ENCODE measurements at places on chromosomes 2 and 18.

GRCh38 chr18:21735452-21736015 lies 5.1 kb upstream of the MIB1 start:
- DNase-seq = peak; percentile 9

DNA sequence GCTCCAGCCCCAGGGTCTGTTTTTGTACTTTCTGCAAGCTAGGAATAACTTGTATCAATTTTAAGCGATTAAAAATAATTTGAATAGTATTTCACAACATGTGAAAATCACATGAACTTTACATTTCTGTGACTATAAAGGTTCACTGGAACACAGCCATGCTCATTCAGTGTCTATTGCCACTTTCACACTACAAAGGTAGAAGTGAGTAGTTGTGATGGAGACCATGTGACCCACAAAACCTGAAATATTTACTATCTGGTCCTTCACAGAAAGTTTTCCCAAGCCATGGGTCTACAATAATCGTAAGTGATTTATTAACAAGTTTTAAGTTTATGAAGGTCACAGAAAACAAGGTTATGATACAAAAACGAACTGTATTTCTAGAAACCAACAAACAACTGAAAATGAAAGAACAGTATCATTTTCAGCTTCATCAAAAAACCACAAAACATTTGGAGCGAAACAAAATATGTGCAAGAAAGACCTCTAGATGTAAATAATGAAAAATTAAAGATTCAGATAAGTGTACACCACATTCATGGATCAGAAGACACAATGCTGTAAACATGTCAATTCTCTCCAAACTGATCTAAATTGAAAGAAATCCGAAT lies 68.9 kb upstream of the DNER start:
- DNase-seq = no peak

GRCh38 chr2:156124458-156124857 lies 208.1 kb downstream of the NR4A2 start:
- no peak for DNase-seq

DNA sequence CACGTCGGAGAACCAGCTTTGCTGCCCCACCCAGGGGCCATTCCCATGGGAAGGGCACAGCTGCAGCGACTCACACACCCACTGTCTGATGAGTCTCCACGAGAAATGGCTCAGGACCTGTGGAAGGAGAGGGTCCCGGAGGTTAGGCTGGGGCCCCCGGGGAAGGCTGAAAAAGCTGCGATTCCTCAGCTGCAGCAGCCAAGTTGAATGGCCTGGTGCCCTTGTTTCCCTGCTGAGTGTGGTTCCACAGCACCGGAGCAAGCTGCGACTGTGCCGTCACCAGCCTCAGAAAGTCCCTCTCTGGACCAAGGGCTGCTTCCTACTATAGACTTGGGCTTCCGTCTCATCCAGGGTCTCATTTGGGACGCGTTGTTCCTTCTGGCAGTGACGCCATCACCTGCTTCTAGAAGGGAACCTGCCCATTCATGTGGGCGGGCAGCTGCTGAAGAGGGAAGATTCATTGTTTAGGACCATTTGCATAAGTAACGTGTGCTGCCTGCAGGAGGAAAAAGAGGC lies 180.2 kb downstream of the INHBB start:
- DNase-seq = no peak

DNA sequence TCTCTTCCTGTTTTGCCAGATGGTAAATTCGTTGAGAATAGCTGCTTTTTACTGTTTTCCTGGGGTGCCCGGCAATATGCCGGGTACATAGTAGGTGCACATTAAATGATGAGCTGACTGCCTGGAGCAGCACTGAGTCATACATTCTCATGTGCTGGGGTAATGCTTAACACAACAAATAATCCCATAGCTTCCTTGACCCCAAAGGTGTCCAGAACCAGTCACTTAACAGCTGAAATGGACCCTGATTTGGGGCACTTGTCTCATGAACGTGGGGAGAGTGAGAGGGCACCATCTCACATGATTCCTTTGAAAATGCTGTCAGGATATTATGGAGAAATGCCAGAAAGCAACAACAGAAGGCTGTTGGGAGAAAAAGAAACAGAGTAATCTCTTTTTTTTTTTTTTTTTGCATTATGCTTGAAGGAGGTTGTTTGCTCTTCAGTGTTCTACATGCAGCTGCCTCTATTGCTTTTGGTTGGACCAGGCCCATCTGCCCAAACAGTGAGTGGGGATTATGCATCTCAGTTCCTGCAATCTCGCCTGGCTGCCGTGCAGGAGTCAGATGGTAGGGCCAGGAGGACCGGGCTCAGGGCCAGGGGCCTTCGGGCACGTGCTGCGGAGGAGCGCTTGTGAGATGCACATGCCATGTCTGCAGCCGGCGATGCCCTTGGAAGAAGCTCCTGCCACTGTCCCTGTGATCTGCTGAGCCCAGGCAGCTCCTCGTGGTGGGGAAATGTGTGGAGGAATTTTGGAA lies 162.1 kb downstream of the SH3RF3 start:
- no peak for DNase-seq

DNA sequence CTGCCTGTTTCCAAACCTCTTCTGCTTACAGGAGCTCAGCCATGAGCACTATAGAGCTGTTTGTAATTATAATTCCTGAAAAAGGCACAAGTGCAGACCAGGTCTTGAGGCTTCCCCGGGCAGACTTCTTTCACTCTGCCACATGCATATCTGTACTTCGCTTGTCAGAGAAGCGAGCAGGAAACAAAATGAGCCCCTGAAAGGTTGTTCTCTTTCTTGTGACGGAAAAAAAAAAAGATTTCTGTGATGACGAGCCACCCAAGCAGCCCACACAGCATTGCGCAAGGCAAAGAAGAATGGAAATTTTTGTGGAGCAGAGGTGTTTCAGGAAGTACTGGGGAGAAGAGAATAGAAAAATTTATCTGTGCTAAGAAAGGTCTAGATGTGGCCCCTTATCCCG lies 54.0 kb upstream of the LINC00305 start:
- DNase-seq = no peak

All from stimulated activated CD8-positive, alpha-beta memory T cell treated with anti-CD3 and anti-CD28 coated beads, Interleukin-4, amount 100 ng/mL, for 1 hour (primary cell).